GM06990 (cell line): ENCODE measurements at places on chromosomes 4 and X.

DNA sequence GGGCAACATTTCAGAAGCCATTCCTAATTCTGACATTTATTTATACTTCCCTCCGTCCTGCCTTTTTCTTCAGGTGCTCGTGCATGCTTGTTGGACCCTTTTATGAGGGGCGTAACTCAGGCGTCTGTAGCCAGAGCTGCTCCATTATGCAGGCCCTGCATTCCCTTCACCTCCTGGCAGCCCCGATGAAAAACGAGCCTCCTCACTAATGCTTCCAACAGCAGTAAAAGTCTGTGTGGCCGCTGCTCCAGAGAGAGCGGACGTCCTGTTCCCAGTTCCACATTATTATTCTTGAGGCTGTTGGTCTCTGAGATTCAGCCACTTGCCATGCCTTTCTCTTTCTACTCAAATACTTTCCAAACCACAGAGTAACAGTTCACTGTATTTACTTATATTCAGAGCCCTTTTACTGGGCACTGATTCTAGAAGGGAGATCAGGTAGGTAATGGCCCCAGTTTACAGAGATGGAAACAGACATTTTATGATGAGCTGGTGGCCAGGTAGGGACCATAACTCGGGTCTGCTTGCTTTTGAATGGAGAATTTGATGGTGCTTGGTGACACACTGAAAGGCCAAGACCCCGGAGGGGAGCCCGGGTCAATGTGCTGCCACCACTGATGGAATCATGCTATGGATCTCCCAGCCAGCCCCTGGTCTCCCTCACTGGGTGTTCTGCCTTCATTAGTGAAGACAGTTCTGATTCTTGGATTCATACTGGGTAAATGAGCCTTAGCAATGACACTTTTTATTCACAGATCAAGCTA lies 101.0 kb downstream of the GATB start:
- no peak for DNase-seq

GRCh38 chr4:42632653-42633382 lies 24.1 kb downstream of the ATP8A1 start:
- no peak for DNase-seq

DNA sequence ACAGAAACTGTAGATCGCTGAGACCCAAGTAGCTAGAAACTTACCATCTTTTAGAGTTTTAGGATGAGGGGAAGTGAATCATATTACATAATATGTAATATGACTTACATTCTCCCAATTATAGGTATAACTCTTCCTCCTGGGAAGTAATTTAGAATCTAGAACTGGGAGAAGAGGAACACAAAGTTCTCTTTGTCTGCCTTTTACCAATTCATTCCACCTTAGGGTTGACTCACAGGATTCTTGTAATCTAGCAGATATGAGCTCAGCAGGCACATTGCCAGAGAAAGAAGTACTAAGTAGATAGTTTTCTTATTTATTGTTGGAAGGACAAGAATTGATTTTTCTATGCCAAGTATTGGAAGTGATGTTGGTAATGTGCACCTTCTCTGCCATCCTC lies 58.0 kb upstream of the CCSER1 start:
- DNase-seq, result no peak

DNA sequence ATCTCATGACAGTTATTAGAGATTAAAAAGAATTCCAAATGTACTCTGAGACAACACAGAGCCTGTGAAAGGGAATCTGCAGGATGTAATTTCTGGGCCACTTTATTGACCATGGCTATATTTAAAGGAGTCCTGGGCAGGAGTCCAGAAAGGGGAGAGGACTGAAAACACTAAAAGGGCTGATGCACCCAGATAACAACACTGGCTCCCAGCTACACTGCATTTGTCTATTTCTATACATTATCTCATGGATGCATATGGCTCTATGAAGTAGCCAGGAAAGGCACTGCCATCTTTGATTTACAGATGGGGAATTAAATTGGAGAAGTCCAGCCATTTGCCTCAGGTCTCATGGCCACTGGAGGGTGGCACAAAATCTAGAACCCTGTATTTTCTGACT lies 56.0 kb downstream of the MED28 start:
- no peak for DNase-seq

DNA sequence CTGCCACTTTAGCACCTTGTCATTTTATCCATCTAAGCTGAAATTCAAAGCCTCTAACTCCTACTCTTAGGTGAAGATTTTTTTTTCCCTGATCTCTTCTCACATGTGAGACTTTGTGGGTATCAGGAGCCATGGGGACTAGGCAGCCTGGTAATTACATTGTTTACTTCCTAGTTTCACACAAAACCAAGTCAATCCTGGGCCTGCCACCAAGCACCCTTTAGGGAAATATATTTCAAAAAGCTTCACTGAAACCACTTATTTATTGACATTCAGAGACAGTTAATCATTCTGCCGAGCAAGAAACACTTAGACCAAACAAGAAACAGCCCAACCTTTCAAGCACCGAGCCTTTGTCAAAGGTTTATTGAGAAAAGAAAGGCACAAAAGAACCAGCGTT lies 200.0 kb downstream of the RELL1 start:
- DNase-seq, result no peak

DNA sequence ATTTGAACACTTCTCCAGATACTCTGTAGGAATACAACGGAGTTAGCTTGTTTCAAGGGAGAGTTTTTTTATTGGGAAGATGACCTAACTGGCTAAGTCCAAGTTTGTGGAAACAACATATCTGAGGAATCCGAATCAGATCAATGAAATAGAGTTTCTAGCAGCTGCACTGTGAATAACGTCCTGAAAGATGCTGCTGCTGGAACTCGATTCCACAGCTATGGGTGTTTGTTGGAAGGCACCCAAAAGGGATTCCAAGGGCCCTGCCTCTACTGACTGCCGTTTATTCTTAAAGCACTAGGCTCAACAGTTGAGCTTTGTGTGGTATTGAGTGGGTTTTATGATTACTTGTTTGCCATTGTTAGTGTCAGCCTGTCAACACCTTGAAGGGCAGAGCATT lies 6.6 kb upstream of the GBA3 start:
- DNase-seq, result no peak

DNA sequence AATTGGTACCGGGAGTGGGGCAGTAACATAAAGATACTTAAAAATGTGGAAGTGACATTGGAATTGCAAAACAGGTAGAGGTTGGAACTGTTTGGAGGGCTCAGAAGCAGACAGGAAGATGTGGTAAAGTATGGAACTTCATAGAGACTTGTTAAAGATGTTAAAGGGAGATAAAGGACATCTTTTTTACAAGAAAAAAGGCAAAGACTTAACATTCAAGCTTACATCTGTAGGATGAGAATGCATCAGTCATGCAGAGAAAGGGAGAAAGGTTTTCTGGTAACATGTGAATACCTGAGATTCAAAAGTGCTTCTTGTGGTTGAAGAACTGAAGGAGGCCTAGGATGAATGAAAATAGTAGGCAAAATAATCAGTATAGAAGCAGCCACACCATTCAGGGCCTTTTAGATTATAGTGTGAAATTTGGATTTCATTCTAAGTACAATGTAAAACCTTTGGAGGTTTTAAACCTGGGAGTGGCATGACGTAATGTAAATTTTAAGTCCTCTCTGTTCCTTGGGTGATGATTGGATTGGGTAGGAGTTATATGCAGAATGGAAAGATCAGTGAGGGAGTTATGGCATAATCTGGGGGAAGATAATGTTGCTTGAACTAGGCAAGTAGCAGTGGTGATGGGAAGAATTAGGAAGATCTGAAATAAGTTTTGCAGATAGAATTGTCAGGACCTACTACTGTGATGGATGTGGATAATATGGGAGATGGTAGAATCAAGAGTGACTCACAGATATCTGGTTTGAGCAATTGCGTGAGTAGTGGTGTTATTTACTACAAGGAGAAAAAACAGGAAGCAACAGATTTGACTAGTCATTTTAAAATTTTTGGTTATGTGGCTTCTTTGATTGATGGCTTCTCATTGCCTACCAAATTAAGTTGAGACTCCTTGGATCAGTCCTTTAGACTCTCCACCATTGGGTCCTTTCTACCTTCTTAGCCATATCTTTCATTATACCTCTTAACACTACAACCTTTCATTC lies 138.7 kb downstream of the VSIG4 start:
- DNase-seq, result no peak

DNA sequence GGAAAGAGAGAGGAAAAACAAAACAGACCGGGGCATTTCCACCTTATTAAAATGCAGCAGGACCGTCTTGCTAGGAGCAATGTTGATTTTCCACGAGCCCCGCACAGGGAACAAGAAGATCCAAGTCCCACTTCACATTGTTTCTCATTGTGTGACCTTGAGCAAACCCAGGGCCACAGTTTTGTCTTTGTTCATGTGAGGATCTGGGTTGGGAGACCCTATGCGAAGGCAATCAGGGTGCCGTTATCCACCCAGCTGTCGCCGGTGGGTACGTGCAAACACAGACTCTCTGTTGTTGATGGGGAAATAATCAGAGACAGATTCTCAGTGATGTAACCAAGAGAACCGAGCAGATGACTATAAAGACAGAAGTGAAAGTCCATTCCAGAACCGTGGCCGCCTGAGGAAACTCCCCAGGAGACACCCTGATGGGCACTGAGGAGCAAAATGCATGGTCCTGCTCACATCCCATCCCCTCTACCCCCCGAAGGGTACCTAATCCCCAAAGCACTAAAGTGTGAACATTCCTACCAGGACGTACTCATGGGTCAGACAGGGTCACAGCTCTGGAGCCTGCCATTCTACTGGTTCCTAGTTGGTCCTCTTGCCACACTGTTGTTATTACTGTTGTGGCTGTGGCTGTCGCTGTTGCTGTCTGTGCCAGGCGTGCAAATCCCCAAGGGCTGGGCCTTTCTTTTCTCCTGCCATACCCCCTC lies 102.7 kb upstream of the RBPJ start:
- peak; percentile 36 for DNase-seq

DNA sequence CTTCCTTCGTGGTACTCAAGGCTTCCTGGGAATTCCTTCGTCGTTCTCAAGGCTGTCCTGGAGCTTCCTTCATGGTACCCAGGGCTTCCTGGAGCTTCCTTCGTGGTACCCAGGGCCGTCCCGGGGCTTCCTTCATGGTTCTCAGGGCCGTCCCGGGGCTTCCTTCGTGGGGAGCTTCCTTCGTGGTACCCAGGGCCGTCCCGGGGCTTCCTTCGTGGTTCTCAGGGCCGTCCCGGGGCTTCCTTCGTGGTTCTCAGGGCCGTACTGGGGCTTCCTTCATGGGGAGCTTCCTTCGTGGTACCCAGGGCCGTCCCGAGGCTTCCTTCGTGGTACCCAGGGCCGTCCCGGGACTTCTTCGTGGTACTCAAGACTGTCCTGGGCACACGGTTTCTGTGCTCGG lies 339.6 kb upstream of the FAT1 start:
- DNase-seq, result no peak

DNA sequence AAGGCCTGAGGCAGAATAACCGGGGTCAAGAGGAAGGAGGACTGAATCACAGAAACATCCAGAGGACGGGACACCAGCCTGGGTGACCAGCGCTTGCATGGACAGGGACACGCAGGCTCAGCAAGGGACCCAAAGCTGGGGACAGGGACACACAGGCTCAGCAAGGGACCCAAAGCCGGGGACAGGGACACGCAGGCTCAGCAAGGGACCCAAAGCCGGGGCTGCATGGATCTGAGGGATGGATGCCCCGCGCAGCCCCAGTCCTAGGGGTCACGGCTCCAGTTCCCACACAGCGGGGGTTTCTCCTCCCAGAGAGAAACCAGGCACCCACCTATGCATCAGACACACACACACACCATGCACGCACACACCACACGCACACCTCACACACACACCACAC lies 32.5 kb downstream of the FAM53A start:
- DNase-seq, result no peak

- no peak for DNase-seq
These were observed 92.7 kb downstream of the ADRA2C start for GRCh38 chr4:3858765-3859388.

- no peak for DNase-seq
These were observed 447.5 kb downstream of the NKX6-1 start for GRCh38 chr4:84051639-84052038.

GRCh38 chrX:132216283-132216682 lies 3.0 kb downstream of the RAP2C start:
- DNase-seq, result no peak

DNA sequence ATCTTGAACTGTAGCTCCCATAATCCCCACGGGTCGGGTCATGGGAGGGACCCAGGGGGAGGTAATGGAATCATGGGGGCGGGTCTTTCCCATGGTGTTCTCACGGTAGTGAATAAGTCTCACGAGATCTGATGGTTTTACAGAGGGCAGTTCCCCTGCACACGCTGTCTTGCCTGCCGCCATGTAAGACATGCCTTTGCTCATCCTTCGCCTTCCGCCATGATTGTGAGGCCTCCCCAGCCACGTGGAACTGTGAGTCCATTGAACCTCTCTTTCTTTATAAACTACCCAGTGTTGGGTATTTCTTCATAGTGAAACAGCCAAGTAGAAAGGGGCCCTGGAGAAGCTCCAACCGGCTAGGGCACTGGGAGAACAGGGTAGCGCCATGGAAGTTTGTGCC lies 12.3 kb downstream of the CTAG1A start:
- no peak for DNase-seq

DNA sequence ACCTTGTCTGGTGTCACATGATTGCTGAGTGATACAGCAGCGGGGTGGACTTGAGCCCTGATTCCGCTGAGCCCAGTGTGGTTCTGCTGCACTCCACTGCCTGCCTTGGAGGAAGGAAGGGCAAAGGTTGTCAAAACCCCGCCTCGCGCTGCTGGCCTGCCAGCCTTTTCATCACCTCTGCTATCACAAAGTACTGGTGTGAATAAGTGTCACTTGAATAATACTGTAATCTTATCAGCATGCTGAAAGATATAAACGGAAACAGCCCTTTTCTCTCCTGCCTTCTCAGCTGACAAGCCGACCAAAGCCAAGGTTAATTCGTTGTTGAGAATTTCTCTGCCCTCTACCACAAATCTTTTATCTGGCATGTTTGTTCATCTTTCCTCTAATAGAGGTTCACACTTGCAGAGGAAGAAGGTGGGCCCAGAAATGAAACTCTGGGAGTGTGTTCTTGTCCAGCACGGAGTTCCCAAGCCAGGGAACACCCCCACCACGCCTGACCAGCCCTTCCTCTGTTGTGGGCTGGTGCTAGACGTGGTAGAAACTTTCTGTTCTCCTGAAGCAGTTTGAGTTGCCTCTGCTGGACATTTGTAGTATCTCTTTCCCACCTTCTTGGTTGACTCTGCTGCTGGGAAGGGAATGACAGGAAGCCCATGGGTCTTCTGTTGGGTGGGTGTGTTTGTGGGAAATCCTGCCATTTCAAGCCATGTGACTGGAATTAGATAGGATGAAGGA lies 21.5 kb downstream of the FHDC1 start:
- no peak for DNase-seq

DNA sequence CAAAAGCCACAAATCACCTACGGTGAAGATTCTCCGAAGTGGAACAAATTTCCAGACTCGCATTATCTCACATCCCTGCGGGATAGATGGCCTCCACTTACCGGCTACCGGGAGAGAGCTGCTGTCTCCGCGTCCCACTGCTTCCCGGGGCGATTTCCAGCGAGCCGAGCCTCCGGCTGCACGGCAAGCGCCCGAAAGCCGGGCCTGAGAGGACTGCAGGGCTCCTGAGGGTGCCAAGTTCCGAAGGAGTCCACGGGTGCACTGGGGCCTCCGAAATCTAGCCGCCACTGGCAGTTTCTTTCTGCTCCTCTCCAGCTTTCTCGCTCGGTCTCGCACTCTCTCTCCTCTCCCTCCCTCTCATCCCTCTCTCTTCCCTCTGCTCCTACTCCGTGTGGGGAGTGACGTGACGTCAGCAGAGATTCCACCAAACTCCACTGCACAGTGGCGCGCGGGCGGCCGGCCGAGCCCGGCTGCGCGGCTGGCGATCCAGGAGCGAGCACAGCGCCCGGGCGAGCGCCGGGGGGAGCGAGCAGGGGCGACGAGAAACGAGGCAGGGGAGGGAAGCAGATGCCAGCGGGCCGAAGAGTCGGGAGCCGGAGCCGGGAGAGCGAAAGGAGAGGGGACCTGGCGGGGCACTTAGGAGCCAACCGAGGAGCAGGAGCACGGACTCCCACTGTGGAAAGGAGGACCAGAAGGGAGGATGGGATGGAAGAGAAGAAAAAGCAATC lies 14.0 kb upstream of the PITX2 start:
- no peak for DNase-seq
